Stimulated activated CD8-positive, alpha-beta memory T cell treated with anti-CD3 and anti-CD28 coated beads, Interleukin-12 subunit alpha, Interleukin-12 subunit beta, amount 100 ng/mL, for 1 hour (primary cell): ENCODE measurements at places on chromosomes 7 and 10.

GRCh38 chr7:72127136-72127535, 285.0 kb downstream of the CALN1 start:
- DNase-seq: no peak

- DNase-seq: no peak
Observed at GRCh38 chr10:93749218-93749799, 8.4 kb upstream of the LGI1 start.

DNA sequence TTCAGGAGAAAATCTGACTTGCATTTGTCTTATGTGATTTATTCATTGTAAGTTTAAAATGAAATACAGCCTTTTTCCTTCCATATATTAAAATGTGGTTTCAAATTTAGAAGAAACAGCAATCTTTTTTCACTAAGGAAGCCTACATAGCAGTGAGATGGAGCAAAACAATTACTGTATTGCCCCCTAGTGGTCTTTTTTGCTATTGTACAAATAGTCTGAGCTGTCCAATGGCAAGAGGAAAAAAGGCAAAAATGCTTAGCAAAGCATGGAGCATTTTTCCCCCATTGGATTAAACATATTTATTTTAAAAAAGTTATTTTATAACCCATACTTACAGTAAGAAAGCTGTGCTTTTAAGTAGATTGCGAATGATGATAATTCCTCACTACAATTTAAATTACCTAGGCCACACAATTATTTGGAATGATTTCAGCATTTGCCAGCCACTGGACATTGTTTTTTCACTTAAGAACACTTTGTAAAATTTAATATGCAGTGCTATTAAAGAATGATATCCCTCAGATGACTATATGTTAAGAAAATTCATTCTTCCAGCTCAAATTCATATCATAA, 119.5 kb downstream of the CPED1 start:
- no peak for DNase-seq

GRCh38 chr10:124307591-124307990, 111.1 kb downstream of the OAT start:
- no peak for DNase-seq

DNA sequence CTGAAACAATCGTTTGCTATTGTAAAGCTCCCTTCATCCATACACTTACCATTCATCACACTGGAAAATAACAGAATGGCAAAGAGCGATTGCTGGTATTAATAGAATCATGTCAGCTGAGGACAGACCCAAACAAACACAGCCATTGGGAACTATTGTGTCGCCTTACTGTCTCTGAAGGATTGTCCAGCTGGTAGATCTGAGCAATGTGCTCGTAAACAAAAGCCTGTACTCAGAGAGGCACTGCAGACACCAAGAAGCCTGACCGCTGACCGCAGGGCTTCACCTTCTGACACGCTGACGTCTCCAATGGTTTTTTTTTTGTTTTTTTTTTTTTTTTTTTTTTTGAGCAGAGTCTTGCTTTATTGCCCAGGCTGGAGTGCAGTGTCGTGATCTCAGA, 151.0 kb upstream of the FRMD4A start:
- no peak for DNase-seq

GRCh38 chr7:51011710-51012350, 229.1 kb upstream of the GRB10 start:
- DNase-seq: no peak

GRCh38 chr10:106612381-106612780, 552.1 kb downstream of the SORCS1 start:
- DNase-seq: no peak

- no peak for DNase-seq
Observed at GRCh38 chr7:103445228-103446048, 569 bp downstream of the SLC26A5 start.
